ENCODE measurements at places on chromosomes 13 and 19.

DNA sequence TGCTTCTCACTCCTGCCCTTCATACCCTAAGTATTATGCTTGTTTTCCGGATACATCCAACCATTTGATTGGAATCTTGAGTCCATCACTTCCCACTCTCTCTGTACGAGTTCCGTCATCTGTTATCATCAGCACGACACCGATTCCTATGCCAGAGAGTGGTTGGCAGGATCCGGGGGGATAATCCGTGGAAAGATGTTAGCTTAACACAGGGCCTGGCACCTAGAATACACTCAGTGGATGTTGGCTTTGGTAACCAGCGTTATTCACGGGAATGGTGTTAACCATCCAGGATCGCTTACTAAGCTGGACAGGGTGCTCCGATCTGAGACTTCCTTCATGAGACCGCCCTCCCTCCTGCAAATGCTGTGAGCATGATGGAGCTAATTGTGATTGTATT, 12.4 kb downstream of the VSTM2B start:
- DNase-seq, result no peak

DNA sequence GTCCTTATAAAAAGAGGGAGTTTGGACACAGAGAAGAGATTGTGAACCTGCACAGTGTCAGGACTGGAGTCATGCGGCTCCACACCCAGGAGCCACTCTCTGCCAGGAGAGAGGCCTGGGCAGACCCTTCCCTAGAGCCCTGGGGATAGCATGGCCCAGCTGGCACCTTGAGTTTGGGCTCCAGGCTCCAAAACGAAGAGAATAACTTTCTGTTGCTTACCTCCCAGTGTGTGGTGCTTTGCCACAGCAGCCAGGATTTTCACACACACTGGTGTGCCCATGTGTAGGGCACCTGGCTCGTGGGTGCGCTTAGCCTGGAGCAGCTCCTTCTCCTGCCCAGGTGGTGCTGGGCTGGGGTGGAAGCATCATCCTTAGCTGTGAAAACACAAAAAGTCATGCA, 344.3 kb downstream of the TEX29 start:
- no peak for DNase-seq

DNA sequence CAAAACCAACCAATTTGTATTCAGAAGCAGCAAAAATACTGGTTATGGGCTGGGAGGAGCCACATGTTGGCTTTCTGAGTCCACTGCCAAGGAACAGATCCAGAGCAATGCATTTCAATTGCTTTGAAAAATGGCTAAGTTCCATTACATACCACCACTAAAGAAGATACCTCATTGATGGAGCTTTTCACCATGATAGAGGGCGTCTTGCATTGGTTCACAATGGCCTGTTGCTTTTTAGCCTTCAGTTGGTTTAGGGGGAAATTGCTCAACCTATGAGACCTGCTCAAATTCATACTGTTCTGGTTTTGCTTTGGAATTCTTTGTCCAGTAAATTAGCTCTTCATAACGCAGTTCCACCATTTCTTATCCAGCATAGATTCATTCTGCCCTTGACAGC, 21.2 kb upstream of the CPB2 start:
- DNase-seq, result no peak

DNA sequence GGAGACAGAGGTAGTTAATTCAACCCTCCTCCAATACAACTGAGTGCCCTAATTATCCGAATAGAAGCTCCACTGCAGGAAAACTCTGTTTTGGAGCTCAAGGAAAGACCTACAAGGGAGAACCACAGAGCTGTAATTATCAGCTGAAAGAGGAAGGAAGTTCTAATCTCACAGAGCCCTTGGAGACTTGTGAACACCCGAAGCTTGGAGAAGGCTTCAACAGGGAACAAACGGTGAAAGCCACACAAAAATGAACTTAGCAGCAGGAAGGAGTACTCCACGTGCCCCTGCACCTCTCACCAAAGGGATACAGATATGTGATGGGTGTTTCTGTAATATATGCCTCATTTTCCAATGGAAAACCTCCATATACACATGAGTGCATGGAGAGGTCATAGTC, 61.1 kb downstream of the IRS2 start:
- DNase-seq, result no peak

DNA sequence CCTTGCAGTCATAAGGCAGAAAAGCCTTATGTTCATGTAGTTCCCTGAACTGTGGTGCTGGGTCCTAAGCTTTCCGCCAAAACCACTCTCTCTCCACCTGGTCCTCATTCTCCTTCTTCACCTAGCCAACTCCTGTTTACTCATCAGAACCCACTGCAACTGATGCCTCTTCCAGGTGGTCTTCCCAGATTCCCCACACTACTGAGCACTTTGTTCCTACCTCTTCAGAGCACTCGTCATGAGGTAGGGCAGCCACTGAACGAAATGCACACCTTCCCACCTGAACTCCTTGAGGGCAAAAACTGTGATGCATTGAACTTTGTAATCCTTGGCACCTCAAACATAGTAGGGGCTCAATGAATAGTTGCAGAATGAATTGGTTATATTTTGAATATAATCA, 100.4 kb downstream of the DOCK9 start:
- no peak for DNase-seq

- DNase-seq, result no peak
These were observed 774 bp downstream of the MAN2B1 start for GRCh38 chr19:12665671-12666264.

GRCh38 chr19:18304208-18304457, 18.7 kb downstream of the LSM4 start:
- no peak for DNase-seq

DNA sequence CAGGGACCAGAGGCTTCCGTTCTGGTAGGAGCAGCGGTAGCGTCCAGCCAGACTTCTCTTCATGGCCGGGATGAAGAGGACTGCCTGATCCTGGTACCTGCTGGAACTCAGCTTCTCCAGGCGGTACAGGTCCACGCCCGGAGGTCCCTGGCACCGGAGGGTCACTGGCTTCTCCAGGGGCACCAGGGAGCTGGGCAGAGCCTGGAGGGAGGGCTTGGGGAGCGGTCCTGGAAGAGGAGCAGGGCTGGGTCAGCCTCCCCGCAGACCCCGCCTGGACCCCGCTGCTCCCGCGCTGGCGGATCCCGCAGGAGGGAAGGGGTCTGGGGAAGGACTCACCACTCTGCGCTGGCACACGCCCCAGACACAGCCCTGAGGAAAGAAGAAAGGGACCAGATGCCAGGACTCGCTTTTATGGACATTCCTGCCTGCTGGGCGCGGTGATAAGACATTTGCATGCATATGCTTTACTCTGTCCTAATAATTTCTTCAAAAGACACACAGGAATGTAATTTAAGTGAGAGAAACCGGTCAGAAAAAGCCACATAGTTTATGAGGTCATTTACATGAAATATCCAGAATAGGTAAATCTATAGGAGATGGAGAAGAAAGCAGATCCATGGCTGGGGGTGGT, 5.8 kb downstream of the GP6 start:
- no peak for DNase-seq

- DNase-seq, result no peak
These were observed 11.3 kb upstream of the NDFIP2 start for GRCh38 chr13:79469608-79470007.

DNA sequence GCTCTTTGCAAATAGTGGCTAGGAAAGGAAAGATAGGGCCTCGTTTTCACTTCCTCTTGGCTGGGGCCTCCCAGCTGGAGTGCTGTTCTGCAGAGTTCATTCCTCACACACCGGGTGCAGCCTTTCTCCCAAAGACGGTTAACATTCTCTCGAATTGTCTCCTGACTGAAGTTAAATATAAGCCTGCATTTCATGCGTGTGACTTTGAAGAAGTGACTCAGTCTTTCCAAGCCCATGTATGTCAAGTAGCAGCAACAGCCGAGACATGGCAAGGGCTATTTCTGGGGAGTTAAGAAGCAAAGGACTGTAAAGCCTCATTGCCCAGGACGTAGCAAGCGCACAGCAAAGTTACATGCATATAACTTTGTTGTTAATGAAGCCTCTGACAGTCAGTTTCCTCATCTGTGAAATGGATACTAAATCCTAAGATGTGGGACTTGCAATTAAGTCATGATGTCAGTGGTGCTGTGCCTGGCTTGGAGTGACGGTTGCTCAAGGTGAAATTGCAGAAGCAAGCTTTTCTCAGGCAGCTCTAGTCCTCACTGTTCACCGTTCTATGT, 502.4 kb downstream of the MYO16 start:
- DNase-seq, result no peak

- DNase-seq, result no peak
These were observed 13.0 kb downstream of the LRFN3 start for GRCh38 chr19:35949131-35949530.

DNA sequence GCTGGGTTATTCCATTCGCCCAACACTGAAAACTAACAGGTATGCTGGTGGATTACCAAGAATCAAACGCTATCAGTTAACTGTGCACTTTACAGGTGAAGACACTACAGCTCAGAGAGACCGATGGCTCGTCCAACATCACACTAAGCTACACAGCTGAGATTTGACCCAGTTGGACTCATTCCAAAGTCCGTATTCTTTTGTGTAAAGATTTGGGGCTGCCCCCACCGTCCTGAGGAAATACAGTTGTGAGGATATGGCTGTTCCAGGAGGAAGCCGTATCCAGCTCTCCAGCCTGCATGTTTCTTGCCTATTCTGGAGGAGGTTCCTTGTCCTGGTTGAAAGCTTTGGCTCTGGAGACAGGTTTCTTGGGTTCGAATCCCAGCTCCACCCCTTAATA, 4.2 kb downstream of the ZSCAN5A start:
- no peak for DNase-seq

- DNase-seq, result no peak
These were observed 368.5 kb downstream of the FGF14 start for GRCh38 chr13:102033386-102033785.

DNA sequence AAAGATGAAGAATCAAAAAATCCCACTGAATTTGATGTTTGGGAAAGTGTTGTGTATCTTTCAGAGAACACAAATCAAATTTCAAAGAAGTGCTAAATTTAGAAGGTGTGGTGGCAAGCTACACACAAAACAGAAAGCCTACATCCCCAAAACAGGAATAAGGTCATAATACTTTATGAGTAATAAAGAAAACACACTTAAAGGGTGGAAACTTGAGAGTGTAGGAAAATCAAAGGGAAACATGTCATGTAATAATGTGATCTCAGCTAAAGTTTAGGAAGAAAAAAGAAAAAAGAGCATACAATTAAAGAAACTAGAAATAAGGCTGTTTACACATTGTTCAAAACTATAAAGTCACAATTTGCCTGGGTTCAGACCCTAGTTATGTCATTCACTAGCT, 668.7 kb downstream of the PCDH17 start:
- DNase-seq, result no peak

DNA sequence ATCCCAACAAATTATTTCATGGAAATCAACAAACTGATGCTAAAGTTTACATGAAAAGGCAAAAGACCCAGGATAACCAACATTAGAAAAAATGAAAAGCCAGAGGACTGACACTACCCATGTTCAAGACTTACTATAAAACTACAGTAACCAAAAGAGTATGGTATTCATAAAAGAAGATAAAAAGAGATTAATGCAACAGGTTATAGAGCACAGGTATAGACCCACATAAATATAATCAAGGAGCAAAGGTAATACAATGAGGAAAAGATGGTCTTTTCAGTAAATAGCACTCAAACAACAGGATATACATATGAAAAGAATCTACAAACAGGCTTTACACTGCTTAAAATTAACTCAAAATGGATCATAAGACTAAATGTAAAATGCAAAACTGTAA, 1342.7 kb downstream of the UQCRFS1 start:
- DNase-seq, result no peak

GRCh38 chr13:45847554-45848224, 3.9 kb downstream of the SIAH3 start:
- peak; percentile 74 for DNase-seq

GRCh38 chr19:44891016-44891882, at the start of gene TOMM40:
Gene TOMM40, plus strand, starts transcription at chr19:44891254. Its CDS starts 162 bp downstream, at chr19:44891416.
- peak; percentile 100 for DNase-seq

- DNase-seq, result no peak
These were observed 92.6 kb upstream of the PEG3 start for GRCh38 chr19:56933014-56933705.

DNA sequence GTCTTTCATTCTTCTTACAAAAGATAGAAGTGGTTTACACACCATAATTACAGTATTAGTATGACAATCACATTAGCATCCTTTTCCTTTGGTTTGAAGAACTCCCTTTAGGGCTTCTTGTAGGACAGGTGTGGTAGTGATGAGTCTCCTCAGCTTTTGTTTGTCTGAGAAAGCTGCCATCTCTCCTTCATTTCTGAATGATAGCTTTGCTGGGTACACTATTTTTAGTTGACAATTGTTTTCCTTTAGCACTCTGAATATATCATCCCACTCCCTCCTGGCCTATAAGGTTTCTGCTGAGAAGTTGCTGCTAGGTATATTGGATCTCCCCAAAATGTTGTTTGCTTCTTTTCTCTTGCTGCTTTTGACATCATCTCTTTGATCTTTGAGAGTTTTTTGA, 39.3 kb downstream of the RASA3 start:
- no peak for DNase-seq

DNA sequence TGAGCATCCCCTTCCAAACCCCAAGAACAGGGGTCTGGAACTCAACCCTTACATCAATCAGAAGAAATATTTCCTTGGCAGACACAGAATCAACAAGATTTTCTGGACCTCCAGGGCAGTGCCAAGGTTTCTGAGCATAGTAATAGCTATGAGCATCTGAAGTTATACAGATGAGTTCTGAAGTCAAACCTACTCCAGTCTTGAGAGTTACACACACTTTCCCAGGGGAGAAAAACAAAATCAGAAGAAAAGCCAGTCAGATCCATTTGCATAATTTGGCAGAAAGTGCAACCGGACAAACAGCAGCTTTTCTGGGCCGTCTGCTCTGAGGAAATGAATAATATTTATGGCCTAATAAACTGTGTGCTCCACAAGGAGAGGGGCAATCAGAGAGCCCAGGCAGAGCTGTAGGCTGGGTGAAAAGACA, 93.1 kb downstream of the KL start:
- DNase-seq, result no peak

GRCh38 chr13:109144693-109145437, 515.5 kb downstream of the MYO16 start:
- no peak for DNase-seq

DNA sequence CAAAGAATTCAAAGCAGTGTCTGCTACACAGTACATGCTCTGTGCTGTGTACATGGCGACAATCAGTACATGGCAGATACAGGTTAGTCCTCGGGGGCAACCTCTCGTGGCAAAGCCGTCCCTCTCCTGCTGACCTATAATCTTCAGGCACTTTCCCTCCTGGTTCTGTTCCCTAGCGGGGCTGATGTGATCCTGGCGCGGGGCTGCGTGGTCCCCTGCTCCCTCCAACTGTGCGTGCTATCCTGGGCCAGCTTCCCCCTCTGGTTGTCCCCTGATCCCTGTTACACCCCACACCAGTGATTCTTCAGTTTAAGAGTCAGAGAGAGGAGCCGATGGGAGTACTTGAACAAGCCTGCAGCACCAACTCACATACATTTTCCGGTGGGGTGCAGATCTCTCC, 12.1 kb downstream of the MAG start:
- DNase-seq, result no peak

DNA sequence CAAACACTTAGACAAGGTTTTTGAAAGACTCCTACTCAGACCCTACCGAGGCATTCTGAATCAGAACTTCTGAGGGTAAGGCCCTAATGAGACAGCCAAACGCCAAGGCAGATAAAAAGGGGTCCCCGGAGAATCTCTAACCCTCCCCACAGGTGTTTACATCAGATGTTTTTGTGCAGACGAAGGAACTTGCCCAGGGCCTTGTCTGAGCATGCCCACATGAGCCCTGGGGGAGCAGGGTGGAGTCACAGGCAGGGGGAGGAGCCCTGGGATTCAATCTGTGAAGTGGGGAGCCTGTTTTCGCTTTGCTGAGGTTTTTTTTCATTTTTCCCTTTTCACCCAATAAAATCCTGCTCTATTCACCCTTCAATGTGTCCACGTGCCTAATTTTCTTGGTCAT, 61.6 kb upstream of the MED4 start:
- DNase-seq, result peak; percentile 73

Measured in CD8-positive, alpha-beta memory T cell (primary cell).